CD4-positive, alpha-beta T cell treated with Interleukin-21 for 1 hour (primary cell): ENCODE measurements at places on chromosomes 12 and 14.
A peak's percentile ranks its signal among the peaks of the same experiment; 100 is the strongest.

DNA sequence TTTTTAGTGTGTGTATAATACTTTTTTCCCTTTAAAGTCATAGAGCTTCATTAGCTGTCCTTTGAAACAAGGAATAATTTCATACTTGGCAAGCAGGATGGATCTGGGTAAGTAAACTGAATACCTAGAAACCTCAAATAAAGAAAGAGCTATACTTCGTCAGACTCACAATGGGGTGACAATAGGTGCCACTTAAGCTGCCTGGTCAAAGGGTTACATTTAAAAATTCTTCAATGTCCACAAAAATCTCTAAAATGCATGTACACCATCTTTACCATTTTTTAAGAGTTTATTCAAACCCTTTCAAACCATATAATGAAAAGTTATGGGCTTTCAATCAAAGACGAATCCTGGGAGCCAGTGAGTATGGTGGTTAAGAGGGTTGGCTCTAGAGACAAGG is 3.1 kb downstream of the GIT2 start:
- no peak for DNase-seq

GRCh38 chr12:120224304-120225199 is 23.6 kb upstream of the RPLP0 start:
- DNase-seq: no peak

GRCh38 chr12:21337959-21338744 is 3.4 kb upstream of the SLCO1A2 start:
- DNase-seq: no peak

DNA sequence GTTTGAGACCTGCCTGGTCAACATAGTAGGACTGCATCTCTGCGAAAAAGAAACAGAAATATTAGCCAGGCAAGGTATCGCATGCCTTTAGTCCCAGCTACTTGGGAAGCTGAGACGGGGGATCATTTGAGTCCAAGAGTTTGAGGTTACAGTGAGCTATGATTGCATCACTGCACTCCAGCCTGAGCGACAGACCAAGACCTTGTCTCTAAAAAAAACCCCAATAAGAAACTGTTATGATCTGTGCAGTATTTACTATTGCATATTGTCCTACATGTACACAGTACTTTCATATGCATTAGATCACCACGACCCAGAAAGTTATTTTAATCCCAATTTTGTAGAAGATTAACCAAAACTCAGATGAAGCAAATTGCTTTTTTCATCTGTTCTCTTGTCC is 187.5 kb downstream of the PCNX1 start:
- no peak for DNase-seq

GRCh38 chr14:35999294-35999693 is 173.2 kb downstream of the BRMS1L start:
- DNase-seq: no peak

- no peak for DNase-seq
These were observed 39.3 kb upstream of the FRMD6 start for GRCh38 chr14:51612449-51612848.

GRCh38 chr14:77313371-77313770 is 7.3 kb downstream of the POMT2 start:
- DNase-seq: no peak

- no peak for DNase-seq
These were observed 58.5 kb downstream of the NIN start for GRCh38 chr14:50772412-50772811.

- DNase-seq: no peak
These were observed 265.0 kb upstream of the LRIG3 start for GRCh38 chr12:59185295-59185694.

GRCh38 chr14:77892381-77892871 is 92.5 kb downstream of the ADCK1 start:
- DNase-seq: no peak

DNA sequence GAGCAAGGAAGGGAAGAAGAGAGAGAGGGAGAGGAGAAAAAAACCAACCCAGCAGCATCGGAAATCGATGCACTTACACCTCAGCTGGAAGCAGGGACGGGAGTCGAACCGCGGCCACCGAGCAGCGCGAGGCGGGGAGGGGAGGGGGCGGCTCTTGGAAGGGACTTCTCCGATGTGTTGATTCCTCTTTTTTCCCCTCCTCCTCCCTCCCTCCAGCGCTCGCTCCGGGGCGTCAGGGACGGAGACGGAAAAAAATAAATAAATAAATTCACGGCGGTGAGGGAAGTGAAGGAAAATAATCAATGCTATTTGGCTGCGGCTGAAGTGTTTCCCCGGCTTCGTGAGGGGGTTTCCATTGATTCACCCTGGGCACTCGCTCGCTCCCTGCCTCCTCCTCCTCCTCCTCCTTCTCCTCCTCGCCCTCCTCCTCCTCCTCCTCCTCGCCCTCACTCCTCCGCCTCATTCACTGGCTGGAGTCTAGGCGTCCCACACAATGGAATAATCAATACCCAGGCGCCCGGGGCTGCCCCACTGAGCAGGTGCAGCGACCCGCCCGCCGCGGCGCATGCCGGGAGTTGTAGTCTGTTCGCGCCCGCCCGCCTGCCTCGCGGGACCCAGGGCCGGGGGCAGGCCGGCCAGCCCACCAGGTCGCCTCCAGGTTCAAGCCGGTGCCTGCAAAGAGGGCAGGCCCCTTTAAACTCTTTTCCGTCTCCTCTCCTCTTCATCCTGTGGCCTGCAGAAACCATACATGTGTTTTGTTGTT is at the start of gene ZFHX2:
Gene ZFHX2 (minus strand): TSS at position 500 of the 763 bp plus-strand sequence. CDS start 16,440 bp downstream, outside the sequence.
- DNase-seq: peak; percentile 79

GRCh38 chr12:46342562-46343033 is 30.0 kb downstream of the SLC38A2 start:
- peak; percentile 60 for DNase-seq

DNA sequence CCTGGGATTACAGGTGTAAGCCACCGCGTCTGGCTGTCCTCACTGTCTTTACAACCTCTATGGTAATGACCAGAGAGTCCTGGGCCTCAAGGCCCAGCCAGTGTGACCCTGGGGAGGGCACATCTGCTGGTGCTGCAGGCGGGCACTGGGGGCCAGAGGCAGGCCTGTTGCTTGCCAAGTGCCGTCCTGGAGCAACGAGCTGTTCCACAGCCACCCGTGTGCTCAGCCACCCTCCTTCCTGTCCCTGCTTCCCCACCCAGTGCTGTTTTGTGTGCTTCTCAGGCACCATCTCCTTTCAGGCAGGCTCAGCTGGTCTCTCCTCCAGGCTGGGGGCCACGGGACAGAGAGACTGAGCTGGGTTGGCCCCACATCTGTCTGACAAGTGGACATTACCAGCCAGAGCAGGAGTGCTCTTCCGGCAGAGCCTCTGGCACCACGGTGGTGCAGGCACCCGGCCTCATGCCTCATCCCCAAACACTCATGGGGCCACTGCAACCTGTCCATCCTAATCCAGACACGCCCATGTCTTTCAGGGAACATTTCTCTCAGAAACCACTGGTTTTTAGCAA is 9.0 kb downstream of the SLC25A47 start:
- no peak for DNase-seq

DNA sequence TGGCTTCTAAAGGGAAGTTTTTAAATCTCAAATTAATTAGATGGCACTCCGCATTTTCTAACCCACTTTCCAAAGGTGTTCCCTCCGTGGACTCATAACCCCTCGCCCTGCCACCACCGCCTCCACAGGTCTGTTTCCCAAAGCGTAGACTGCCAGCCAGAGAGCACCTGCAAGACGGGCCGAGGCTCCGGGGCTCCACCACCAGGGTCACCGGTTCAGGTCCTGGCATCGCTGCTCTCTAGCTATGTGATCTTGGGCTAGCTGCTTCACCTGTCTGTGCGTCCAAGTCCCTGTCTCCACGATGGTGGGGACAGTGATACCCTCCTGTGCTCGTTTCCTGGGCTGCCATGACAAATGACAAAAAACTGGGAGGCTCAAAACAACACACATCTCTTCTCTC is 11.5 kb downstream of the RIMBP2 start:
- no peak for DNase-seq

DNA sequence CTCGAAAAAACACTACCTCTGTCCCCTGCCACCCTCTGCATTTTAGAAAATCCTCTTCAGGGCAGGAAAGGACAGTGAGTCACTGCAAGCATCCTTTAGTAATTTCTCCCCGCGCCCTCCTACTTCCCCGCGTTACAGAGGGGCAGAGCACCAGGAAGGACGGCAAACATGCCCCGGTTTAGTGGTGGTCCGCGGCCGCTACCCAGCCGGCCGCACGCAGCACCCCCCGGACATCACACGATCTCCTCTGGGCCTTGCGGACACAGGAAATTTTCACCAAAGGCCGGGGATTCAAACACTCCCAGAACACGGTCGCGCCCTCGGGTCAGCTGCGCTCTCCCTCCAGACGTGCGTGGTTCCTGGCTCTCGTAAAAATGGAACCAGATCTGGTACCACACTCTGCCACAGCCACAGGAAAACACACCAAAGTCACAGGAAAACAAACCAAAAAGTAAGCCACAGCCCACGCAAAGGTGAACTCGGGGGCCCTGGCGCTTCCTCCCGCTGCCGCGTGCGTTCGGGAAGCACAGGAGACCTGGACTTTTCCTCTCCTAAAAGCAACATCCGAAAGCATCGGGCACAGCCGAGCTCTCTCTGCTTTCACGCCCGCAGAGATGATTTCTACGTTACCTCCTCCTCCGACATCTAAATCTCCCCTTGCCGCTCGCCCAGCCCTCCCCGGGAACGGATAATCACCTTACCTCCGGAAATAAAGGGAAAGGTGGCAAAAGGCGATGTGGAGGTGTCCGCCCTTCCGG is 839 bp downstream of the SLC38A1 start:
- peak; percentile 55 for DNase-seq

GRCh38 chr14:65854215-65854614 is 441.7 kb downstream of the FUT8 start:
- no peak for DNase-seq

- peak; percentile 83 for DNase-seq
These were observed 27.7 kb downstream of the FIGNL2 start for GRCh38 chr12:51820526-51821439.

DNA sequence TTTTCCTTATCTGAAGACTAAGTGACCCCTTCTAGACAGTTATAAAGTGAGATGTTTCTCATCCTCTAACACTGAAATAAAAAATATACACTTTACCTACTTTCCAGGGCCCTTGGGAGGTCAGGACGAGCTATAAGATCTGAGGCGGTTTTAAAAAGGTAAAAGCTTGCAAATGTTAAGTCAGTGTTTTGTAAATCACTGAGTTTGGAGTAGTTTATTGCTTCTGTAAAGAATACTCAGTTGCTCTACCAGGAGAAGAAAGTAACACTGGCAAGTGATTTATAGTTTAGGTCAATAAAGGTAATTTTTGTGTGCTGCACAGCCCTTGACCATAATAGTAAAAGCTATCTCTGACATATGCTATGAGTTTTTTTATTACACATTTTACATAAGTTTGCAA is 584.5 kb downstream of the TMTC2 start:
- no peak for DNase-seq

GRCh38 chr12:128644664-128645296 is 179.0 kb downstream of the SLC15A4 start:
- peak; percentile 34 for DNase-seq

DNA sequence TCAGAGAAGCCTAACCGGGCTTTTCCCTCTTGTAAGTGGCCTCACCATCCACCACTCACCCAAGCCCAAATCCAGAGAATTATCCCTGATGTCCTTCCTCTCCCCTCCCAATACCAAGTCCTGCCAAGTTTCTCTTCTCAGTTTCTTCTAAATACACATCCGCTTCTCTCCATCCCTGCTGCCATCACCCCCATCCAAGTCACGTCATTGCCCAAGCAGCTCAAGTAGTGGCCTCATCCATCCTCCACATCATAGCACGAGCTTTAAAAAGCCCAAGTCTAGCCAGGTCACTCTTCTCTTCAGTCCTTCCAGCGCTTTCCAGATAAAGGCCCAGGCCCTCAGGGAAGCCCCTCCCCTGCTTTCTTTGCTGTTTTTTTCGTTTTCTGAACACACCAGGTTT is 25.4 kb downstream of the IL31 start:
- no peak for DNase-seq

- no peak for DNase-seq
These were observed 7.4 kb upstream of the BEGAIN start for GRCh38 chr14:100594625-100594951.

GRCh38 chr12:117402363-117402762 is 40.9 kb upstream of the NOS1 start:
- no peak for DNase-seq

DNA sequence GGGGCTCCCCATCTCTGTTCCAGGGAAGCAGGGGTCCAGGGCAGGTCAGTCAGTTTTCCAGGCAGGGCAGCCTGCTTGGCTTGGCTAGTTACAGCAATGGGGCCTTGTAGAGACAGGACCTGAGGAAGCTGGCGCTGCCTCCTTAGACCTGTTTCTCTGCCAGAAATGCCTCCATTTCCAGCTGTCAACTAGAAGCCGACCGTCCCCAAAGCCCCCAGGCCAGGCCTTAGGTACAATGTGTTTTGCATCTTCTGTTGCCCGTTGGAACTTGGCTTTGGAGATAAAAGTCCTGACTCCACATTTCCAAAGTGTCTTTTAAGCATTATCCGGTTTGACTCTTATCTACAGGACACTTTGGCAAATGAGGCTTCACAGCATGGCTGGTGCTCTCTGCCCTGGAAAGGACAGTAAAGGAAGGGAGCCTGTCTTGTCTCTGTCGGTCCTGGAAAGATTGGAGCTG is 42.6 kb downstream of the KRT80 start:
- DNase-seq: no peak

DNA sequence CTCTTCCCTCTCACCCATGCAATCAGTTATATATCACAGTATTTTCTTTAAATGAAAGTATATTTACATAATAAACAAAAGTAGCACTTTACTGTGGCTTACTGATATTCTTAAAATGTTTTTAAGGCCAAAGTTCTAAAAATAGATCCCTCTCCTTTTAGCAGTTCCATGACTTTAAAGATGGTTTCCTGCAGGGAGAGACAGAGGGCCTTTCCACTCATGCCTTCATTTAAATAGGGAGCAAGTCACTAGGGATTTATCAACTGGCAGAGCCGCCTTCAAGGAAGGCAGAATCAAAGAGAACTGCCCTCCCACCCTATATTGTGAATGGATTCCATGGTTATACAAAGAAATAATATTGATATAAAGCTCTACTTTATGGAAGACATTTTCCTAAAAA is 55.5 kb downstream of the DUSP16 start:
- DNase-seq: no peak

- no peak for DNase-seq
These were observed 72.9 kb downstream of the FRMD6 start for GRCh38 chr14:51724650-51725049.
